ENCODE measurements at places on chromosomes 6 and 20.

DNA sequence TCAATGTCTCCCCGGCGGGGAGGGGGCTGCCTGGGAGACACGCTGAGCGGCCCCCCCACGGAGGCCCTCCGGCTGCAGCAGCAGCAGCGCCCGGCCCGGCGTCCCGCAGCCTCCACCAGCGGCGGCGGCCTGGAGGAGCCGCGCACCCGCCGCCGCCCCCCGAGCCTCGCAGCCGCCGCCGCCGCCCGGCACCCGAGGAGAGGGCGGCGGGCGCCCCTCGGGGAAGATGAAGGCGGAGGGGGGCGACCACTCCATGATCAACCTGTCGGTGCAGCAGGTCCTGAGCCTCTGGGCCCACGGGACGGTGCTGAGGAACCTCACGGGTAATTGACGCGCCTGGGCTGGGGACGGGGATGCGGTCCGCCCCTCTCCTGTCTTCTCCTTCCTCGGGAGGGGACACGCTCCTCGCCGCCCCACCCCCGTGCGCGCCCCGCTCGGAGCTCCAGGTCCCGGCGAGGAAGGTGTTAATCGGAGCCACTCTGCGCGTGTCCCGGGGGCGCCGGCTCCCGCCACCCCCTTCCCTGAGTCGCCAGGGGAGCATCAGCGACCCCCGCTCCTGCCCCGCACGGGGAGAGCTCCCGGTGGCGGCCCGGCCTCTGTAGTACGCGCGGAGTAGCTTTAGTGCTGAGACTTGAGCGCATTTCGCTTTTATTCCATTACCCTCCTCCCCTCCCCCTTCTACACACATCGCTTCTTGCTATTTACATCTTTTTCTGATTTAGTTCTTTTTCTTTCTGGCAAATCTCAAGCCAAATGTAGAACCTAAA is 686 bp downstream of the TMEM170B start:
- DNase-seq: peak; percentile 8

- DNase-seq: no peak
These were observed 2.5 kb upstream of the PHACTR1 start for GRCh38 chr6:12714022-12714421.

GRCh38 chr6:148317739-148318138 is 24.9 kb upstream of the SASH1 start:
- no peak for DNase-seq

- DNase-seq: no peak
These were observed 4.6 kb downstream of the SLC17A2 start for GRCh38 chr6:25925876-25926275.

GRCh38 chr20:17137692-17138091 is 89.1 kb upstream of the PCSK2 start:
- no peak for DNase-seq

Data from stimulated activated CD4-positive, alpha-beta T cell treated with anti-CD3 and anti-CD28 coated beads, Interleukin-15, amount 100 ng/mL, for 1 hour (primary cell).